ENCODE measurements at places on chromosomes 16 and 17.
A peak's percentile ranks its signal among the peaks of the same experiment; 100 is the strongest.

DNA sequence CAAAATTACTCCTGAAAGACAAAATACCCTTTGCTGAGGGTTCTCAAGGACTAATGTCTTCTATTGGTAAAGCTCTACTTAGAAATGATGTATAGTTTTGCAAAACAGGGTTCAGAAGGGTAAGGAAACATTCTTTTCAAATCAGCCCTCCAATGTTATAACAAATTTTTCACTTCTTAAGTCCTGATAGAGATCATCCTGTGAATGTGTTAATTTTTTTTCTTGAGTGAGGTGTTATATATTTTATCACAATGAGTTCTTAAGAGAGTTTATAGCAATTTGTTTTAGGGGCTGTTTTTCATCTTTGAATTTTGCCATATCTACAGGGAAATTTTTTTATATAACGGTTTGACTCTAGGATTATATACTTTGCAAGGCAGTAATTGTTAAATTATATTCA, 29.5 kb downstream of the CYB5B start:
- no peak for DNase-seq

DNA sequence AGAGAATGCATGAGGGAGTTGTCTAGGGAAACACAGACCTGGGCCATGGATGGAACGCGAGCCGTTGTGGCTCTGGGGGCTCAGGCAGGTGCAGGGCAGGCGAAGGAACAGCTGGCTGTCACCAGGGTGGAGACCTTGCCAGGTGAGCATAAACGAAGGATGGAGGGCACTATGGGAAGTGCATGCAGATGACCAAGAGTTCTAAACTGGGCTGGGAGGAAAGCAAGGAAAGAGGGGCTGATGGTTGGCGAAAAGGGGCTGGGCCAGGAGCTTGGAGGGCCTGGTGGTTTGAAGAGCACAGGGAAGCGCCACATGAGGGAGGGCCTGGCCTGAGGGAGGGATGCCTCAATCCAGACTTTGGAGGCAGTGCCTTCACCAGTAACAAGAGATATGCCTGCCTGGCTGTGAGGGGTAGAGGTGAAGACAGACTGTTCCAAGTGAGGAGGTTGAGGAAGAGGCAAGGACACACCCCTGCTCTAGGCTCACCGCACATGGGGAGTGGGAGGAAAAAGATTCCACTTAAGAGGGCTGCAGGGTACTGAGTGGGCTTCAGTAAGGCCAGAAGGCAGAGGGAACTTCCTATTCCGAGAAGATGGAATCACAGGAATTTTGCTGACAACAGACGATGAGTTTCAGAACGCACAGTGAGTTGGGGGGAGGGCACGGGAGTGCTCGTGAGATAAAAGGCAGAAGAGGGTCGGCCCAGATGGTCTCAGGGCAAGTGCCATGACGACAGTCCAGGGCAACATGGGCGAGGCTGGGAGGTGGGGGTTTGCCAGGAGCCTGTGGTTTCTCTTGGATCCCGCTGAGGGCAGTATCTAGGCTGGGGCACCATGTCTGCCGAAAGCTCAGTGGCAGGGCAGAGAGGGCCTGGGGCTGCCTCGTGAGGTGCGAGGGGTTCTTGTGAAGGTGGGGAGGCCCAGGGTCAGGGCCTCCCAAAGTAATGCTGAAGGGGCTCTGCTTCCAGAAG, 20.6 kb downstream of the B9D1 start:
- DNase-seq, result no peak

DNA sequence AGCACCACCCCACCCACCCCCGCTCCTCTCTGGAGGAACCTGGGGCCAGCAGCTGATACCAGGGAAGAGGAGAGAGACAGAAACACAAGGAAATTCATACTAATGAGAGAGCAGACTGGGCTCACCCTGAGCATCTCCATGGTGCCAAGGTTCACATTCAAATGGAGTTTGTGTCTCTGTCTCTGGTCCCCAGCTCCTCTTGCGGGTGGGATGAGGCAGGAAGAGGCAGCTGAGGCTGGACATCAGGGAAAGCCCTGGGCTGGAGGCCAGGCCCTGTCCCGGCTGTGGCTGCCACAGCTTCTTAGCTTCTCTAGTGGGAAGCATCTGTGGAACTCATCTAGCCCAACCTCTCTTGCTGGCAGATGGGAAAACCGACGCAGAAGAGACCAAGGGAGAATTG, 121.5 kb downstream of the SDK2 start:
- DNase-seq, result no peak

DNA sequence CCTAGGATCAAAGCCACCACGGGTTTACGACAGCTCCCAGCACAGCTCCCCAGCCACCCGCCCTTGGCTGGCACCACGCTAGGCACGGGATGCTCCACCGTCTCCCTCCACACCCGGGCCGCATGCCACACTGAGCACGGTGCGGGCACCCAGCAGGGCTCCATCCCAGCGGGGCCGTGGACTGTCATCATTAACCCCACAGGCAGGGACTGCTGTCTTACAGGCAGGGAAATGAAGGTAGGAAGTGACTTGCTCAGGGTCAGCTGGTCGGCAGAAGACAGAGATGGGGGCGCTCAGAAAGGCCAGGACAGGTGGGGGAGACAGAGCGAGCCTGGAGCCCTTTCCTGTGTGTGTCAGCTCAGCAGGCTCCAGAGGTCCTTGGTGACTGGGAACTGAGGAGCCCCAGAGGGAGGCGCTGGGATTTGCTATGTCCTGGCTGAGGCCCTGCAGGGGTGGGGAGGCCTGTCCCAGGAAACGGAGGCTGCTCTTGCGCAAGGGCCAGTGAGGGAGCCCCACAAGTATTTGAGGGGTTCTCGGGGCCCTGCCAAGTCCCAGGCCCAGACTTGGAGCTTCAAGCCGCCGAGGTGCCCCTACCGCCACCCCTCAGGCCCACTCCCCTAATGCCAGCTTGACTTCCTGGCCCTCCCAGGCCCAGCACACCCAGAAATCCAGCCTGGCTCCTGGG, 3.2 kb downstream of the UBALD1 start:
- DNase-seq, result no peak

- no peak for DNase-seq
These were observed 8.1 kb downstream of the AMZ2 start for GRCh38 chr17:68255731-68256538.

DNA sequence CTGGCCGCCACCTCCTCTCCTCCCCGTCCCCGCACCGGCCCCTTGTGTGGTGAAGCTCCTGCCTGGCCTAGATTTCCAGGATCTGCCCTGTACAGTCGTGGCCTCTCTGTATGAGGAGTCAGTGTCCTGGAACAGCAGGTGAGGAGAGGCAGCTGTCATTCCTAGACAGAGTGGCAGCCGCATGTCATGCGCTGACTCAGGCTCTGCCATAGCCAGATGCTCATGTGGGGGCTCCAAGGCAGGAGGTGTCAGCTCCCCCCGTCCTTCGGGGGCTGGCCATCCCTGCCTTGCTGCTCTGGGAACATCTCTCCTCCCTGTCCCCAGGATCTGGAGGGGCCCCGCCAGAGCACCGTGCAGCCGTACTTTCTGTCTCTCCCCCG, 60.4 kb downstream of the BAIAP2 start:
- peak; percentile 19 for DNase-seq

DNA sequence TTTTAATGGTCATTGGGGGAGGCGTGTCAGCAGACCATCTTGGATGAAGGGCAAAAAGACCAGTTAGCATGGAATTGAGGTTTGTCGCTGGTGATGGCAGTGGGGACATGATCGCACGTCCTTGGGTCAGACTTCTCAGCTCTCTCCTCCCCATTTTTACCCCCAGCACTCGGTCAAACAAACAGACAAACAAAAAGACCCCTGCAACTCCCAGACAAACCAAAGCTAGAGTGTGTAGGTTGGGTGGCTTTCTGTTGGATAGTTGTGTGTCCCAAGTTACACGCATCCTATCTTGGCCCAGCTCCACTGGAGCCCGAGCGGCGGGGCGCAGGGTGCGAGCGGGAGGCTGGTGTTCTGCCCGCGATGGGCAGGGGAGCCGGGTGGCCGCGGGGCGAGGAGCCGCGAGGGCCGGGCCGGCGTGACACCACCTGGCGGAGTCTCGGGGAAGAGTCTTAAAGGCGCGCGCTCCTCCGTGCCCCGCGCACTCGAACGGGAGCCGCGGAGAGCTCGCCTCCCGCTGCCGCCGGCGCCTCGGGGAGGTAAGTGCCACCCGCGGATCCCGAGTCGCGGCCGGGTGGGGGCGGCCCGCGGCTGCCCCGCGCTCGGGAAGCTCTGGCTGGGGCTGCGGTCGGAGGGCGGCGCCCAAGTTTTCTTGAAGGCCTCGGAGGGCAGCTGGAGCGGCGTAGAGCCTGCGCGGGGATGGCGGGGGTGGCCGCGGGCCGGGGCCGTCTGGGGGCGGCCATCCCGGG, 18.5 kb upstream of the NTN1 start:
- DNase-seq, result no peak

DNA sequence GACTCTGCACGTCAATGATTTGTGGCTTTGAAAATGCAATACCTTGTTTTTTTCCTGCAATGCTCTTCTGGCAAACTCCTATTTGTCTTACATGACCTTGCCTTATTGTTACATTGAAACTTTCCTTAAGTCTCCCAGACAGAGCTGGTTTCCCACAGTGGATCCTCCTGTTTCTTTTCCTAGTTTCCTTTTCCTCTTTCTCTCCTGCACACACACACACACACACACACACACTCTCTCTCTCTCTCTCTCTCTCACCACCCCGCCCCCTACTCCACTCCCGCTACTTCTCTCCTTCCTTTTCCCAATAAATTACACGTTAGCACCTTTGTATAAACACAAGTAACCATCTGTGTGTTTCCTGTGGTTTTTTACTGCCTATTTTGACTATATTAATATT, 2.3 kb downstream of the ORC6 start:
- no peak for DNase-seq

- DNase-seq, result no peak
These were observed 99.9 kb downstream of the EFCAB13 start for GRCh38 chr17:47423406-47424295.

DNA sequence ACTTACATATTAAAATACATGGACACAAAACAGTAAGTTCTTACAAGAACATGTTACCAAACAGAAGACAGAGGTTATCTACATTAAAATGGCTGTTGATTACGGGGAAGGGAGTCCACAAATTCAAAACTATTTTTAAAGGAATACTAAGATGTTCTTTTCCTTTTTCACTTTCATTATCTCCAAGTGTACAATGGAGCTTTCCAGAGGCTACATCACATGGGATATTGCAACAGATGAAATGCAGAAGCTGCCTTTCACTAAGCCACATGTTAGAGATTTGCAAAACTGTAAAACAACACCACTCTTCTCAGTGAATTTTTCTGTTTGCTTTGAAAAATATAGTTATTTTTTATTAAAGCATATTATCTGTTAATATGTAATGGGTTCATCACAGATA, 53.6 kb downstream of the XPO6 start:
- no peak for DNase-seq

GRCh38 chr16:49997721-49998251, 27.2 kb upstream of the CNEP1R1 start:
- no peak for DNase-seq

DNA sequence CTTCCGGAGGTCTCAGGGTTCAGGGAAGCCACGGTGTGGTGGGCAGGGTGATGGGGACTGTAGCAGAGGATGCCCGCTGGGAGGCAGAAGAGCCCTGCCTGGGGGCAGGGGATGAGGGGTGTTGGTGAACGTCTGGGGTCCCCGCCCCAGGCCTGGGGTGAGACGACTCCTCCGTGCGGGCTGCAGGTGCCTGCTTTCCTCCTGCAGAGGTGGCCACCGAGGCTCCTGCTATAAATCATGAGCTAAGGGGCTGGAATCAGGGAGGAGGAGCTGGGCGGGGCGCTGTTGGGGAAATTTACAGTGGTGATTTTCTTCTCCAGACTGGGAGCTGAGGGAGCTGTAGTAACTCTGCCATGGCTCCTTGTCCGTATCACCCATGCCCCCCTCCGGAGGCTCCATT, 167.0 kb downstream of the MRM1 start:
- DNase-seq, result no peak

- no peak for DNase-seq
These were observed 29.2 kb downstream of the TTLL6 start for GRCh38 chr17:48787828-48788227.

DNA sequence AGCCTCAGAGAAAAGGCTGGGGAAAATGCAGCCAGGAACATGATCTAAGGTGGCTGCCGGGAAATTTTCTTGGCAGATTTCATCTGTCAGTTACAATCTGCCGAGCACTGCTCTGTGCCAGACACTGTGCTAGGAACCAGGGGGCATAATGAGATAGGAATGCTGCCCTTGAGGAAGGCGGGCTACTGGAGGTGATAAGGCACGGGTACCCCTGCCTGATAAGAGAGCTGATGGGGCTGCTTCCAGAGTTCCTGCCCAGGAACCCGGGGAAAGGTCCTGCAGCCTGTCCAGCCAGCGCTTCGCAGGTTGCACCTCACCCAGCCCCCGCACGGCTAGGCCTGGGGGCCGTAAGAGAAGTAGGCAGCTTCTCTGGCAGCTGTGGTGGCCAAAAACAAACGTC, 3.1 kb downstream of the SCNN1G start:
- DNase-seq, result no peak

GRCh38 chr17:29588017-29588561, 1.4 kb downstream of the GIT1 start:
- DNase-seq, result no peak

- no peak for DNase-seq
These were observed 1.9 kb upstream of the CLEC19A start for GRCh38 chr16:19283637-19284036.

DNA sequence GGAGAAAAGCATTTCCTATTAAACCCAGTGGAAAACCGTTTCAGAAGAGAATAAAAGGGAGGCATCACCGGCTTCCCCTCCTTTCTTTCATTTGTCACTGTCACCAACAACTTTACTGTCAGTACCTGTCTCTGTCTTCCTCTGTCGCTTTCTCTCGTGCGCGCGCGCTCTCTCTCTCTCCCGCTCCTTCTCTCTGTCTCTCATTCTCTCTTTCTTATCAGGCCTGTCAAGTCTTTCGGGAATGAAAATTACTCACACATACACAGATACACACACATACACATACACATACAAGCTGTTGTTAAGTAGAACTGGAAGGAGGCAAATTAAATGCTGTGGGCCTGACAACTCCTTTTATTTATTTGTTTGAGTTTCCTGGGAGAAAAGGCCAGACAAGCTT, 17.6 kb downstream of the MYOCD start:
- no peak for DNase-seq

DNA sequence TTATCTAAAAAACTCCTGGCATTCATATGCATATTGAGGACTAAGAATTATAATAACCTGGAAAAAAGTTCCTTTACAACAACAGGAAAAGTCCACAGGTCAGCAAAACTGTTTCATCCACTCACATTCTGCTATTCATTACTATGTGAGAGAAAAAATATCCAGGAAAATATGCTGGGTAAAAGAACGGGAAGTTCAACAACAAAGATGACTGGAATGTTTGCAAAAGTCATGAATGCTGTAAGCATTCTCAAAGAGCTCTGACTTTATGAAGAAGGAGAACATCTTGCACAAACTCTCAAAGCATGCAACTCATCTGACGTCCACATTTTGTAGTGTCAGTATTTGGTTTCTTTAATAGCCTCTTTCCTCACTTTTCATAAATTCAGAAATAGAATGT, 56.9 kb upstream of the ALDH3A1 start:
- DNase-seq, result no peak

DNA sequence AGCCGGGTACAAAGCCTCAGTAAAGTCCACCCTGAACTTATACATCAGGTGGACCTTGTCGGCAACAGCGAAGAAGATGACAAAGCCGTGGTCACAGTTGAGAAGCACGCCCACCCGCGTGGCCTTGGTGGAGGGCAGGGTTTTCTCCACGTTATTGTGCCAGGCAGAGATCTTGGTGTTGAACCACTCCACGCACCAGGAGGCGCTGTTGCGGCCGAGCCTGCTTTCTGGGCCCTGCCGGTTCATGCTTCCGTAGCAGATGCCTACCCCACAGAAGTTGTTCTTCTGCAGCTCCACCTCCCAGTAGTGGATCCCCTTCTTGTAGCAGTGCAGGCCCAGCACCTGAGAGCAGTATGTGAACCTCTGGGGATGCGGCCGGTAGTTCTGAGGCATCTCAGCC, 22.1 kb downstream of the TRIM25 start:
- peak; percentile 14 for DNase-seq

GRCh38 chr16:23511731-23512130, 1.4 kb upstream of the GGA2 start:
- no peak for DNase-seq
